Stimulated activated naive CD4-positive, alpha-beta T cell (primary cell): ENCODE measurements at places on chromosomes 3 and 15.

DNA sequence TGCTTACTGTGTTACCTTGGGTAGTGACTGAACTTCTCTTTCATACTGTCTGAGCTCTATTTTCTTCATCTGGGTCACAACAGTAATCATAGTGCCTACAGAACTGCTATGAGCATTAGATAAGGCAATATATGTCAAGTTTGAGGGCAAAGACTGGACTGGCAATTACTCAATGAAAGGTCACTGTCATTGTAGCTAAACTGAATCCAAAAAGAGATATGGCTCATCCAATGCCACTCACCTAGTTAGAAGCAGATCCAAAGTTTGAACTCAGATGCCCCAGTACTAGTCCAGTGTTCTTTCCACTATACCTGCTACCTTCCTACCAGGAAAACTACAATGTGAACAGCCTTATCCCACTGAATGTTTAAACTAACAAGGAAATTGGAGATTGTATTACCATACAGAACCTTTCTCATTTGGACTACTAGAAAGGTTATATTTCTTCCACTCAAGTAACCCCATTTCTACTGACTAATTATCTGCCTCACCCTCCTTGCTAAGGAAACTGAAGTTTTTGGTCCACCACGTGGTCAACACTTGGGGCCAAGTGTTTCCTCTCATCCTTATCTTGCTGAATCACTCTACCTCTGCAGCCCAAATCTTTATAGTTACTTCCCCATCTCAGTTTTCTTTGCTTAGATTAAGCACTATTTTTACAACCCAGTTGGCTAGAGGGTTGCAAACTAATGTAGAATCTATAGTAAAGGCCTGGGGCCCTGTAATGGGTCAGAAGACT, 202.3 kb upstream of the LPP start:
- no peak for DNase-seq

DNA sequence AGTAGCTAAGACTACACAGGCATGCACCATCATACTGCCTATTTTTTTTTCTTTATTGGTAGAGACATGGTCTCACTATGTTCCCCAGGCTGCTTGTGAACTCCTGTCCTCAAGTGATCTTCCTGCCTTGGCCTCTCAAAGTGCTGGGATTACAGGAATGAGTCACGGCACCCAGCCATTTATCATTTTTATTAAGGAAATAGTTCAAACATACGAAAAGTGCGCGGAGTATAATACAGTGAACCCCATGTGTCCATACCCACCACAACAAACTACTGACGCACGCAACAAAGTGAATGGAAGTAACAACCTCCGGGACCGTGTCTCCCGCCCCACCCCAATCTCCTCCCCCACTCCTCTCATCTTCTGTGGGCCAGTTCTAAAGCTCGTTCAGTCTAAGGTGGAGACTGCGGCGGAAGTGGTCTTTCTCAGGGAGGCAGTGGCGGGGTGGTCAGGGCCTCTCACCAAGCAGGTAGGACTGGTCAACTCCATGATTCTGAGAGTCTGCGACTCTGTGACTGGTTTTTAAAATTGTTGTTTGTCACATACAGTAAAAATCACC, 42.1 kb downstream of the DNAJB8 start:
- DNase-seq = no peak

DNA sequence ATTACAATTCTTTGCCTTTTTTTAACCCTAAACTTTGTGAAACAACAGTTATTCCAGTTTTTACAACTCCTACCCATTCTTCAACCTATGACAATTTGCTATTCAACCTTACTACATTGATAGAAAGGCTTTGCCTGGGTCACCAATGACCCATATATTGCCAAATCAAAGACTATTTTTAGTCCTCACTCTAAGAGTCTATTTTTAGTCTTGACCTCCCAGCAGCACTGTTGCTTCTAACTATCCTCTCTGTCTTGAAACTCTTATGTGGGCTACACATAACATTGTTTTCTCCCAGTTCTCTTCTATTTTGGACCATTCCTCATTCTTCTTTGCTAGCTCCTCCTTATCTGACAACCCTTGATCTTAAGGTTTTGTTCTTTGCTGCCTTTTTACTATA, 71.4 kb downstream of the C3orf80 start:
- DNase-seq = no peak

DNA sequence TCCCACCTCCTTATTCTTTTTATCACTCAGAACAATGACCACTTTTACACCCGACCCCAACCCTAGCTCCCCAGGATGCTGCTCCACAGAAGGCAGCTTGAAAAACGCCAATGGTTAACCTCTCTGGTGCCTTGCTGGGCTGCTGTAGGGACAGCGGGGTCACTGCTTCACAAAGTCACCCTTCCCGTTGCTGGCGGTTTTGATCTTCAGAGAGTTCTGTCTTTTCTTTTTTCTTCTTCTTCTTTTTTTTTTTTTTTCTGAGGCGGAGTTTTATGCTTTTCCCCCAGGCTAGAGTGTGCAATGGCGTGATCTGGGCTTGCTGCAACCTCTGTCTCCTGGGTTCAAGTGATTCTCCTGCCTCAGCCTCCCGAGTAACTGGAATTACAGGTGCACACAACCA, 20.7 kb downstream of the CEP19 start:
- DNase-seq = no peak

GRCh38 chr3:46887980-46888494, 10.5 kb downstream of the PTH1R start:
- no peak for DNase-seq

DNA sequence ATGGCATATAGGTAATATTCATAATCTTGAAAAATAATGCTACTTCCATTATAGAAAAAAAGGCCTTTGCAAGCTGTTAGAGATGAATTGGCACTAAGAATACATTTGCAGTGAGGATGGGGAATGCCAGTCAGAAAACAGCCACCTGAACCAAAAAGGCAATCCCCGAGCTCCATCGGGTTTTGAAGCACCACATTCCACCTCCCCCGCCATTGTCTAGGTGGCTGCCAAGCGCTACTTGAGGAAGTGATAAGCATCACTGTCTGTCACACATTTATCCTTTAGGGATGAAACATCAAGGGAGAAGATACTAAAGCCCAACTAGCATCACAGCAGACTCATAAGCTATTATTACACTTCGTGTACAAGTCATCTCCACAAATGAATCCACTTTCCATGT, 112.8 kb downstream of the OSBPL10 start:
- DNase-seq = no peak

GRCh38 chr3:126558336-126559071, at the start of gene C3orf22:
Gene C3orf22, minus strand, starts transcription at chr3:126558932. Its CDS starts 5,542 bp downstream, at chr3:126553390.
- no peak for DNase-seq

DNA sequence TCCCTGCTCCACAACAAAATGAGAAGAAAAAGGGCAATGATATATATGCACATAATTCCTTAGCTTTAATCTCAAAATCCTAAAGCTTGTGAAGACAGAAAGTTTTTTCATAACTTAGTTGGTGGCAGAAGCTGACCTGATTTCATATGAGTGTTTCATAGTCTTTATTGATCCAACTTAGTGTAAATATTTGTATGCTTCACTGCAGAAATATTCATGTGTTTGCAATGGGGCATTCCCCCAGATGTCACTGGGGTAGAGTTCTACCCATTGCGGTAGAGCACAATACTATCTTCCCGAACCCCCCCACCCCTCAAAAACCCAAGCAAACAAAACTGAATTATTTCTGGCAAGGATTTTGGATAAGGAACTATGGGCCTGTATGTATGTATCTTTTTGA, 221.2 kb downstream of the THRB start:
- no peak for DNase-seq

DNA sequence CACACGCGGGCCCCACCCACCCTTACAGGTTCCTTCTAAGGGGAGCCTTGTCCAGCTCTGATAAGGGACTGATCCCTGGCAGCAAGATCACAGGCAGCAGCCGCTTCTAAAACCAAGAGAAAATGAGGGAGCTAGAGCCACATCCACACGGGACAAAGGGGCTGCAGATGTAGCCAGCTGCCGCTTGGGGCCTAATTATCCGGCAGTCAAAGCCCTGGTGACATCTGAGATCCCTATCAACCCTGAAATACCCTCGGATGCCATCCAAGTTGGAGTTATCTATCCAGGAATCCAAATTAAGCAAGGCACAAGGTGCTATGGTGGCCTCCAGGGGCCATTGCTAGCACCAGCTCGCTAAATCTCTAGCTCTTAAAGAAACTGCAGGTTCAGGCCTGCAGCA, 248.3 kb downstream of the VPS13C start:
- DNase-seq = no peak

GRCh38 chr15:22927761-22928160, 52.4 kb downstream of the CYFIP1 start:
- no peak for DNase-seq

GRCh38 chr15:36884936-36885635, 215.3 kb downstream of the MEIS2 start:
- DNase-seq = no peak

GRCh38 chr3:59809710-59810444, 760.1 kb upstream of the CFAP20DC start:
- DNase-seq = no peak

- DNase-seq = no peak
Measured at GRCh38 chr15:68706256-68706655, 114.4 kb downstream of the ANP32A start.

DNA sequence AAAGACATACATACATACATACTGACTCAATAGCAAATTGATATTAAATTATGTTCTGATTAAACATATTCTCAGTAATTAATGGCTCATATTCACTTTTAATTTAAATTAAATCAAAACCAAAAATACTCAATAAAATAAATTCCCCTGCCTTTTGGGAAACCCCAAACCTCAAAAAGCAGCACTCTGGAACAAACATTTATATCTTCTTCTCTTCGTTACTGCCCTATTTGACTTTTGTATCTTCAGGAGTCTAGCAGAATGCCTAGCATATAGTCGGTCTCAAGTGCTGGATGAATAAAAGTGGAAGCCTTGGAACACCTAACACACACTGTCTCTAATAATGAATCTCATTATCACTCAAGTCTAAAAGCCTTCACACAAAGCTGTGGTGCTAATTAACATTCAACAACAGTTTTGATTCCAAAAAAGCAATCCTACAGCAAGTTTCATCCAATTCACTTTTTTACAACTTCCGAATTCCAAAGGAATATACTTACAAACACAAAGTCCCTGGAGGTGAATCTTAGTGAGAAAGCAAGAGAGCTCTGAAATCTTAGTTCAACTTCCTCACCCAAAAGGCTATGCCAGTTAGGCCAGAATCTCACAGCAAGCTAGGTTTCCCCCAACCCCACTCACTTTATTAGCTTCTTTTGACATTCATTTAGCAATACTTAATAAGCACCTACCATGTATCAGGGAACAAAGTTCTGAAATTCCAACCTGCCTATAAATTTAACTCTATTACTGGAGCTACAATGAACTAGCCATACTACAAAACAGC, 35.0 kb downstream of the GSK3B start:
- DNase-seq = no peak

GRCh38 chr3:38805765-38806386, 10.1 kb downstream of the SCN10A start:
- DNase-seq = no peak

DNA sequence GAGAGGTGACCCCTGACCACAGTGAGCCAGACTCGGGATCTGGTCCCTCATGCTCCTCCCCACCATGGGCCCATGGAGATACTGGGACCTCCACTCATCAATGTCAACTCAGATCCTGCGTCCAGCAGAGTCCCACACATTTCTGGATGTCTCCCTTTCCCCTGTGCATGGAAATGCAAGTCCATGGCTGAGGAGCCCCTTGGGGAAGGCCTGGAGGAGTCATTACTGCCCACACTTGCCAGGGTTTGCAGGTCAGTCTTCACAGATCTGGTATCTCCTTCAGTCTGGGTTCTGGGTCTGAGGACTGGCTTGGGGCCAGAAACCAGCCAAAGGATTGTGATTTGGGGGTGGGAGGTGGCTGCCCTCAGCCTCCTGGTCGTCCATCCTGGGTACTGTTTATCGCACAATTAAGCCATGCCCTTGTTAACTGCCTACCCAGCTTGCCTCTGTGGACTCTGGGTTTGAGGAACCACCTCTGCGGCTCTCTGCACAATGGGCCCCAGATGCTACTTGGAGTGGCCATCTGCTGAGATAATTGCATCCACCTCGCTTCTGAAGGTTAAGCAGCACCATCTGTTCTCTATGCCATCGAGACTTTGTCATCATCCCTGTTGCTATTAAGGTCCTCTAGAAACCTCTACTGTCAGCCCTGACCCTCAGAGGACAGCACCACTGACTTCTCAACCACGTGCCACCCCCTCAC, 49.9 kb upstream of the KLF13 start:
- no peak for DNase-seq

GRCh38 chr3:194714564-194714963, 28.9 kb downstream of the FAM43A start:
- no peak for DNase-seq

DNA sequence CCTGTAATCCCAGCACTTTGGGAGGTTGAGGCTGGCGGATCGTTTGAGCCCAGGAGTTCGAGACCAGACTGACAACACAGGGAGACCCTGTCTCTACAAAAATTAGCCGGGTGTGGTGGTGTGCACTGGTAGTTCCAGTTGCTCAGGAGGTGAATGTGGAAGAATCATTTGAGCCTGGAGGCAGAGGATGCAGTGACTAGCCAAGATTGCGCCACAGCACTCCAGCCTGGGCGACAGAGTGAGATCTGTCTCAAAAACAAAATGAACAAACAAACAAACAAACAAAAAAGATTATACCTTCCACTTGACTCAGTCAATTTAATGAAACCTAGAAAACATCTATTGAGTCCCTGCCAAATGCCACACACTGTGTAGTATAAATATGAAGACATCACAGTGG, 30.5 kb upstream of the PHLDB2 start:
- DNase-seq = no peak

DNA sequence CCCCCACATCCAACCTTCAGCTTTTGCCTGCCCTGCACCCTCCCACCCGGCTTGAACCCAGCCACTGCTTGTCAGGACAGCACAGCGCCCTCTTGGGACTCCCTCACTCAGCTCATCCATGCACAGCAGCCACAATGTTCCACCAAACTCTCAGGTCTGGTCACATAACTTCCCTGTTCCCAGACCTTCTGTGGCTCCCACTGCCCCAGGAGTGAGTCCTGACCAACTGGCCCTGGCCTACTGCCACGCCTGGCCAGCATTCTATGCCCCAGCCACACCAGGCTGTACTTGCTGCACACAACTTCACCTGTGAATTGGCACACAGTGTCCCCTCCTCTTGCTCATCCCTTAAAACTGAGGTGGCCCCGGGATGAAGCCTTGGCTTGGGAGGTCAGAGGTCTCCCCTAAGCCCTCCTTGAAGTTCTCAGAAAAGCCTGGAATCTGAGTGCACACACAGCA, 21.0 kb downstream of the PLXNB1 start:
- DNase-seq = no peak

GRCh38 chr3:195153130-195153529, 117.8 kb downstream of the XXYLT1 start:
- DNase-seq = no peak
